Kidney (tissue), 22 donors: ENCODE measurements at places on chromosomes 5 and 9. TPM values are rescaled to one million over a fixed set of nuclear protein-coding genes. Genes with fewer than 3 reads are reported as not detected.
A peak's percentile ranks its signal among the peaks of the same experiment; 100 is the strongest.

DNA sequence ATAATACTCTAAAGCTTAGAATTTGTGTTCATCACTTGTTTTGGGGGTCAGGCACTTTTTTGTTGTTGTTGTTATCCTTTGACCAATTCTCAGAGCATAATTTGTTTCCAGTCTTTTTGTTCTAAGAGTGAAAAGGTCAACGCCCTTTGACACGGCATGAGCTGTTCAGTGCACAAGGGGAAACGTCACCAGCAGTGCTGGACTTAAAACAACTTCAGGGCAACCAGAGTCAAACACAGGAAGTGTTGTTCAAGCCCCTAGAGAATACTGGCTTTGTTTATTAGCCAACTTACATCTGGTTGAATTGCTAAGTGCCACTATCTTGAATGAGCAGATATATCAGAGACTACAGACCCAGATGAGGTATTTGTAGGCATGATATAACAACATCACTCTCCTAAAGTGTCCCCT is 368.9 kb downstream of the TMEM161B start:
- no peaks in the 10 kb centered on the region for H3K36me3 ChIP-seq
- no peak overlapping the region for H3K27ac ChIP-seq
- DNase-seq: peak; percentile 32
- H3K27me3 ChIP-seq: no peaks in the 10 kb centered on the region
- H3K4me3 ChIP-seq: no peak overlapping the region
- no peaks in the 10 kb centered on the region for H3K4me1 ChIP-seq

GRCh38 chr5:166719991-166720390 is 1571.5 kb upstream of the WWC1 start:
- no peak for DNase-seq
- H3K27me3 ChIP-seq: no peaks in the 10 kb centered on the region
- H3K27ac ChIP-seq: no peak overlapping the region
- H3K4me3 ChIP-seq: no peak overlapping the region
- no peaks in the 10 kb centered on the region for H3K36me3 ChIP-seq

DNA sequence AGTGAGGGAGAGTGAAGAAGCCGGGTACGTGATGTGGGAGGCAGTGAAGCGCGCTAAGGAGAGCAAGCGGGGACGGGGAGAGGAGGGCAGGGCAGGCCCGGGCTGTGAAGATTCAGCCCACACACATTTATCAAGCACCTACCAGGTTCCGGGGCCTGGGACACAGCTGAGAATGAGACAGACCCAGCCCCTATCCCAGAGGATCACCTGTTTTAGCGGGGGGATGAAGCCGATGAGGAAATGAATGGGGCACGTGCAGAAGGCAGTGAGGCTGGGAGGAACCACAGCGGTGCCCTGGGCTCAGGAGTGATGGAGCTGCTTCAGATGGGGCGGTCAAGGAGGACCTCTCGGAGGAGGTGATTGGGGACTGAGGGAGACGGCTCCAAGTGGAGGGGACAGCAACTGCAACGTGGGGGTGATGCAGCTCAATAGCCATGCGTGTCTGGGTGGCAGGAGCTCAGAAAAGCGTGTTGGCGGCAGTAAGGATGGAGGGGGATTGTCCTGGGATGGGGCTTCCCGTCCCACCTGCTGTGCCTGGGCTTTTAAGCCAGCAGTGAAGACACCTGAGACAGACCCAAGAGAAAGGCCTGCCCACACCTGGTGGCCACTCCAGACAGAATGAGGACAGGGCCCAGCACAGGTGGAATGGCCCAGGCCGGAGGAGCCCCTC is 77.5 kb upstream of the UNC5A start:
- no peaks in the 10 kb centered on the region for H3K27me3 ChIP-seq
- no peaks in the 10 kb centered on the region for H3K4me1 ChIP-seq

Gene ITGA2
- polyA plus RNA-seq: 4.9 TPM

Gene CKMT2
- 55.8 TPM for polyA plus RNA-seq

Gene SCGB3A1
- 2.3 TPM for polyA plus RNA-seq
